ELF-1 (cell line): ENCODE measurements at places on chromosomes 7 and 10.

DNA sequence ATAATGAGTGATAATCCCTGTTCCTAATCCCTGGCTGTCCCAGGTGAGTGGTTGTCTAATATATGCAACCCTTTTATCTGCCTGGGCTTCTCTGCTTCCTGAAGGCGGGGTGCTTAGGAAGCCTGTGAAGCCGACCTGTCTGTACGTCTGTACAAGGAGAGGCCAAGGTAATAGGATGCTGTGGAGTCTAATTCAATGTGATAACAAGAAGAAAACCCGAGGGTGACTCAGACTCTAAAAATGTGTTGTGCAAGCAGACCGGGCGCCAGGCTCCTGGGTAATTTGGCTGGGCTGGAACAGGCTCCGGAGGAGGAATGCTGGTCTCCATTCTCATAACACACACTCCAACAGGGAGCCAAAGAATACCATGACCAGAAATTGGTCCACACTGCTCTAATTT lies 43.6 kb downstream of the THNSL1 start:
- peak; percentile 88 for DNase-seq

- no peak for DNase-seq
Measured at GRCh38 chr7:139918480-139918879, 89.4 kb downstream of the TBXAS1 start.

DNA sequence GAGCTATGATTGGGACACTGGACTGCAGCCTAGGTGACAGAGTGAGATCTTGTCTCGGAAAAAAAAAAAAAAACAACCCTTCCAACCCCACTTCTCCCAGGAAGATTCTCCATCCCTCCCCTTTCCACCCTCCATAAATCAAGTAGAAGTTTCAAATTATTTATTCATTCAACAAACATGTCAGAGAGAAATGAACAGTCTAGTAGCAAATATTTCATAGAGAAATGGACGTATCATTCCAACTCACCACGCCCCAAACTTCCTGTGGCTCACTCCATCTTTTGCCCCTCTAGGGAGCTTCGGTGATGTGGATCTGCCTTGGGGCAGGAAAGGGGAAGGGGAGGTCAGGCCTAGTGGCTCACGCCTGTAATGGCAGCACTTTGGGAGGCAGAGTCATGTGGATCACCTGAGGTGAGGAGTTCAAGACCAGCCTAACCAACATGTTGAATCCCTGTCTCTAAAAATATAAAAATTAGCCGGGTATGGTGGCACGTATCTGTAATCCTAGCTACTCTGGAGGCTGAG lies 638 bp upstream of the TRAPPC14 start:
- peak; percentile 37 for DNase-seq

DNA sequence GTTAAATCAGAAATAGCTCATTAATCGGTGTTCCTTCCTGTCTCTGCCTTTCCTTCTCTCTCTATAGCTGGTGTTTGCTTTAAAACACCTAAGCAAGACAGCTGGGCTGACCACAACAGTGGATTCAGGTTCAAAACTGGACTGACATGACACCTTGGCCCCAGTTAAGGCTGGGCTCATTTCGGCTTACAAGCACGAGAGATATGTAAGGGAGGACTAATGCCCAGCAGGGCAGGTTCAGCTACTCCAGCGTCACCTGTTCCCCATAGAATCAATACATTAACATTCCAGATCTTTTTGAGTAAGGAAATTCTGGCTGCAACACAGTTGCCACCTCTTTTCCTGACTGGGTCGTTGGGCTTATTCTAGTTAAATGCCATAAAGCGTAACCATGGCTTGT lies 323.0 kb upstream of the AOAH start:
- DNase-seq, result no peak

DNA sequence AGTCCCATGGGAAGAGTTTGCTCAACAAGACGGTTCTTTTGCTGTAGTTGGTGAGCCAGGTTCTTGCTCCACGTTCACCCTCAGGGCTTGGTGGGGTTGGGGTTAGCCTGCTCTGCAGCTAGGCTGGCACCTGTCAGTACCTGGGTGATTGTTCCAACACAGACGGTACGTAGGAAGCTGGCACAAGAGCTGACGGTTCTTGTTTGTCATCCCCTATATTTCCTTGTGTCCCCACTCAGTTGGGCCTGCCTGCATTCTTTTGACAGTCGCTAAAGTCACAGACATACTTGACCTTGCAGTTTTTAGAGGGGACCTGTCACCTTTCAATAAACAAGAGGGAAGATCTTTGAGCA lies 40.2 kb upstream of the SYPL1 start:
- DNase-seq, result no peak

DNA sequence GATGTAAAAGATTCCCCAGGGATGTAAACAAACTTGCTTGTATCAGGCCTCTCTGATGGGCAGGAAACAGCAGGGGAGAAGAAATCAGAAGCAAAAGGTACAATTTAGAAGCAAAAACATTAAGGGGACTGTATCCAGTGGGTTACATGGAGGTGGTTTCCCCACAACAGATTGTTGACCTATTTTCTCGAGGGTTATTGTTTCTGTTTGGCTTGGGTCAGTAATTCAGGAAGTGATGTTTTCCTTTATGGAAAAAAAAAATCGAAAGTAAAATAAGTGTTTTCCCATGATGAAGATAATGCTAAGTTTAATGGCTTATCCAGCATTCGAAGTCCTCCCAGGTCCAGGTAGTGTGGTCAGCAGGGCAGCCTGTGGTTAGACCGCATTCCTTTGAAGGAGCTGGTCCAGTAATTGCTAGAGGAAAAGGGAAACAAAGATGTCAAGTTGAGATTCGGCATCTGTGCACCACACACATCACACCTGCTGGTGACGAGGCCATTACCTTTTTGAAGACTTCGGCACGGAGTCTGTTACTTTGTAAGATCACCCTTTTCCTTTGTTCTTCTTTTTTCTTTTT lies 37.3 kb upstream of the ADAM12 start:
- peak; percentile 42 for DNase-seq

- no peak for DNase-seq
Measured at GRCh38 chr10:70726909-70727495, 54.7 kb downstream of the ADAMTS14 start.

DNA sequence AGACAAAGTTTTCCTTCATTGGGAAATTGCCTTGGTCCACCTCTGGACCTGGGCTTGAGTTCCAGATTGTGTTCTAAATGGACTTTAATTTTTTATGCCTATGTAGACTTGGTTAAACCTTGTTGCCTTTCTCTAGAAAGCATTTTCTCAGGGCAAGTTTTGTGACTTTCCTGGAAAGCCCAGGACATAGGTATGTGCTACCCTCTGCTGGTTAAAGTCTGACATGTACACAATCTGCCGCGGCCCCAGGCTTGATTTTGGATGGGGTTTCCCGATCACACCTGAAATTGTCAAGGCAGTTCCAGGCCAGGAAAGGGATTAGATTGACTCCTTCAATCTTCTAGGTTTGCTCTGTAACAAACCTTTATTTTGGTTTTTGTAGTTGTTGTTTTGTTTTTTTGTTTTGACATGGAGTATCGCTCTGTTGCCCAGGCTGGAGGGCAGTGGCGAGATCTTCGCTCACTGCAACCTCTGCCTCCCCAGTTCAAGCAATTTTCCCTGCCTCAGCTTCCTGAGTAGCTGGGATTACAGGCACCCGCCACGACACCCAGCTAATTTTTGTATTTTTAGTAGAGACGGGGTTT lies 14.1 kb upstream of the AKR1B10 start:
- peak; percentile 56 for DNase-seq

DNA sequence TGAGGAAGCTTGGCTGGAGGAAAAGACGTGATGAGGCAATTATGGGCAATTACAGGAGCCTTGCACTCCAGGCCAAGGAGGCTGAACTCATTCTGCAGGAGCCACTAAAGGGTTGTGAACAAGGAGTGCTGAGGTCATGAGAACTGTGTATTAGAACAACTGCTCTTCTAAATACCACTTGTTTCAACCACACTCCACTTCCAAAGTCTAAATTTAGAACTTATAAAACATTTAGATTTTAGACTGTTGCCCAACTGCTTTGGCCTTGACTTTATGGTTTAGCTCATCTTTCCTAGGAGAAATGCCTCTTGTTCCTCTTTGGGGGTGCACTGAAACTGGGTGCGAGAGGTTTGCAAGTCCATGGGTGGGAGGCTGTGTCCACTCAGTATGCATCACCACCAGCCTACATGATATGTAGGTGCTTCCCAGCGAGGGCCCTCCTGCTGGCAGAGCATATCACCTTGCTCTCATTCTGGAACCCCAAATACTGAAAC lies 199.7 kb upstream of the AOAH start:
- DNase-seq, result no peak

GRCh38 chr10:44035474-44036197 lies 349.3 kb downstream of the CXCL12 start:
- DNase-seq, result no peak

GRCh38 chr10:94327649-94328048 lies 35.1 kb downstream of the NOC3L start:
- DNase-seq, result no peak

DNA sequence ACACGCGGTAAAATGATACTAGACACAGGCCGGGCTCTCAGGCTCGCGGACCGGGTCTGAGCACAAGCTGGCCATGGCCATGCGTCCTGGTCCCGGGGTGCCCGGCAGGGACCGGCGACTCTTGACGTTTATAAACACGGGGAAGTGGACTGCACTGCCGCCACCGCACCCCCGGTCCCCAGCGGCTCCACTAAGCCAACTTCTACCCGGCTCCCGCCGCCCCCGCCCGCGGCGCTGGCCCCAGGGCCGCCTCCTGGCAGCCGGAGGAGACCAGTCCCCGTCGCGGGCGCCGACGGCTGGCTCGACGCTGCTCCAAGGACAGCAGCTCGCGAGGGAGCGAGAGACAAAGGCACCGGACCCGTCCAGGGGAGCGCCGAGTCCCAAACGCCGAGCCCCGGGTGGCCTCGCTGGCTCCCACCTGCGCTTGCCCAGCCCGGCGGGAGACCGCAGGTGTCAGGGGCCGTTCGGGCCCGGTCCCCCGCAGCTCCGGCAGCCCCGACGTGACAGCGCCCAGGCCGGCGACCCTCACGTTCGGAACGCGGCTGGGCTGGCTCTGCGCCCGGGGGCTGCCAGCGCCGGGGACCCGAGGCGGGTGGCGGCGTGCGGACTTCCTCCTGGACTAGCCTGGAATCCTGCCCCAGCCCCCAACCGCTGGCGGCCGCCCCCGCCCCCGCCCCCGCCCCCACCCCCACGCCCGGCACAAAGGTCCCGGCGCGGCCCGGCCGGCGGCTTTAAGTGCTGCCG lies 517 bp downstream of the ITGB1 start:
- peak; percentile 68 for DNase-seq

GRCh38 chr7:39826166-39826565 lies 123.9 kb upstream of the CDK13 start:
- DNase-seq, result no peak

GRCh38 chr10:11631890-11632587 lies 20.6 kb upstream of the USP6NL start:
- DNase-seq, result no peak

- no peak for DNase-seq
Measured at GRCh38 chr7:121800916-121801675, 71.9 kb upstream of the PTPRZ1 start.

DNA sequence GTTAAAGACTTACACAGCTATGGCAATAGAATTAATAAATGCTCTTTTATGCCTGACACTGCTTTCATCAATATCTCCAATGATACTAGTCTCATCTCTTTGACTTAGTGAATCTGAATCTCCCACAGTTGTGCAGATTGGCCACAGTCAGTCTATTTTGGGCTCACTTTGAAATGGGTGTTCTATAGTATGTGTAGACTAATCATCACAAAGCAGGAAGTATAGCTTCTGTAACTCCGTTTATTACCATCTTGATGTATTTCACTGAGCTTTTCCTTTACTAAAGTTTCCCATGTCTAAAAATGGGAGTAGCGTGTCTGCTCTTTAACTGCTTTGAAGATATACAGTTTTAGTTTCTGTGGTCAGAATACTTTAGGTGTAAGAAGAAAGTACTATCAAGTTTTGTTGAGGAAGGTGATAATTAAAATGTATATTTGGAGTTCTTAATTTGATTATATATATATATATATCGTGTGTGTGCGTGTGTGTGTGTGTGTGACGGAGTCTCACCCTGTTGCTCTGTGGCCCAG lies 70.1 kb downstream of the ST7 start:
- DNase-seq, result no peak

DNA sequence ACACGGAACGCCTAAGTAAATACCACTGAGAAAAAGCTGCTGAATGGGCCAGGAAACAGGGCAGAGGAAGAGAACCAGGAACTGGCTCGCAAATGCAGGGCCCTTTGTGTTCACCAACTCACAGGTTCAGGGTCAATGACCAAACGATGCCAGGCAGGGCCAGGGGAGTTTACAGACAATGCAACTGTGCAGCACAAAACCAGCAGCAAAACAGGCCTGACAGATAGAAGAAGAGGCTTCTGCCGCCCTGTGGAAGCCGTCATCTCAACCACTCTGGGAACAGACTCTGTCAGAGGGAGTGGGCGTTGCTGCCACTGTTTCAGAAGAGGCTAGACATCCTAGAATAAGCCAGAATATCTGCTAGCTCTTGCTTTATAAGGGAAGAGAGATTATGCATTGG lies 117.9 kb downstream of the KMT2E start:
- DNase-seq, result no peak

DNA sequence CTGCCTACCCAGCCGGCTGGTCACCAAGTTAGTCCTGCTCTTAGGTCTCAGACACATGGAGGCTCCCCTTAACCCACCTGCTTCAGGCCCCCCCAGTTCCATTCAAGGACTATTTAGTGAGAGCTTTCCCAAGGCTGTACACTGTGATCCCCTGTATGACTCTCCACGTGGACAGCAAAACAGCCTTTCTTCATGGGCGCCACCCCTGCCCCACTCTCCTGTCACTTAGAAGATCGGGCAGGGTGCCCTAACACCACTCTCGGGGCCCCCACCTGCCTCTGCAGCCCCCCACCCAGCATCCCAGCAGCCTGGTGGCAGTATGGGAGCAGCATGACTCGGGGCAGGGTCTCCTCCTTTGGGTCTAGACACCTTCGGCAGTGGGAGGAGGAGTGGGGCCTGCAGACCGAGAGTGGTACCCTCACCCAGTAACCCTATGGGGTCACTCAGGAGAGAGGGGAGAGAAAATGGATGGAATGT lies 116.6 kb downstream of the PTPN20 start:
- DNase-seq, result no peak

- no peak for DNase-seq
Measured at GRCh38 chr7:36440880-36441279, 51.2 kb downstream of the ANLN start.

DNA sequence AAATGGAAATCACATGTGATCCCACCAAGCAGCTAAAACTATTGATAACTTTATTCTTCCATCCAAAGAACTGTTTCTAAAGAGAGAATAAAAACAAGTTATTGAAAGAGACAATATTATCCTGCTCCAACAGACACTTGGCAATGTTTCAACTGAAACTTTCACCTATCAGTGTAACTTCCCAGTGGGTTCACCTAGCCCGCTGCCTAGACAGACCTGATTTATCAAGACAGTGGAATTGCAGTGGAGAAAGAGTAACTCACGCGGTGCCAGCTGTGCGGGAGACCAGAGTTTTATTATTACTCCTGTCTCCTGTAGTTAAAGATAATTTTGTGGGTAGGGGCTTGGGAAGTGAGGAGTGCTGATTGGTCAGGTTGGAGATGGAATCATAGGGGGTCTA lies 199.8 kb downstream of the AHR start:
- peak; percentile 18 for DNase-seq
